SK-MEL-5 (cell line): ENCODE measurements at places on chromosomes 1 and 21. TPM values are rescaled to one million over a fixed set of nuclear protein-coding genes. Genes with fewer than 3 reads are reported as not detected.

ELAVL4 gene
- 0.05 and 0.16 TPM in 2 replicates for total RNA-seq

PALMD gene
- 0.11 and 0.40 TPM in 2 replicates for total RNA-seq

SPRR2B gene
- total RNA-seq: not detected in 2 replicates

ANKRD34A gene
- total RNA-seq: 1.1 and 1.2 TPM in 2 replicates

ATP6V1G3 gene
- not detected in 2 replicates for total RNA-seq

AMIGO1 gene
- 2.4 and 2.6 TPM in 2 replicates for total RNA-seq

SLC44A5 gene
- 0.03 TPM in 1 of 2 replicates, not detected in the other for total RNA-seq

CD1B gene
- total RNA-seq: not detected in 2 replicates

BNIPL gene
- 0.11 and 0.16 TPM in 2 replicates for total RNA-seq
